ENCODE measurements at places on chromosomes 4 and X.

DNA sequence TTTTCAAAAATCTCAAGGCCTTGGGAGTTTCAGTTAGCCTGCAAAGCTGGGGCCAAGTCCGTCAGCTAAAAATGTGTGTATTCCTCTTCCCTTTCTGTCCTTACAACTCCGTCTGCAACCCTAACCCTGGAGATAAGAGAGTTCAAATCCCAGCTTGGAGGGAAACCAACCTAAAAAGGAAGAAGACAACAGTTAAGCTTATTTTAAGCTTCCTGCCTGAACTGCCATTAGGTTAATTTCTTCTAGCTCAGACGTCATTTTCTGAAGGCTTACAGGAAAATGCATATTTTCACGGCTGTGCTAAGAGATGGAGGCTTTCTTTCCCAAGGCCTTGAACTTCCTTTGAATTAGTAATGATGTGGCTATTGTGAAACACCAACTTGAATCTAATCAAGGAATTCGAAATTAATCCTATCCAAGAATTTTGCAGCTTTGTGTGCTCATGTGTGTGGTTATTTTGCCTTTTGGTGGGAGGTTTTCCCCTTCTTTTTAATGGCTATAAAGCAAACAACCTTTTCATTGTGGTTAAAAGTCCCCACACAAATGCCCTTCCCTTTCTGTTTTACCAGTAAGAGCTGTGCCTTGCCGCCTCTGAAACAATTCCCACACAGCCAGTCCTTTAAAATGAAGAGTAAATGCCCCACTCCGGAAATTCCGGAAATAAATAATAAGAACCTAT lies 103.5 kb downstream of the IRF2 start:
- DNase-seq, result no peak

- no peak for DNase-seq
Observed at GRCh38 chr4:6900181-6900812, 9.3 kb upstream of the TBC1D14 start.

DNA sequence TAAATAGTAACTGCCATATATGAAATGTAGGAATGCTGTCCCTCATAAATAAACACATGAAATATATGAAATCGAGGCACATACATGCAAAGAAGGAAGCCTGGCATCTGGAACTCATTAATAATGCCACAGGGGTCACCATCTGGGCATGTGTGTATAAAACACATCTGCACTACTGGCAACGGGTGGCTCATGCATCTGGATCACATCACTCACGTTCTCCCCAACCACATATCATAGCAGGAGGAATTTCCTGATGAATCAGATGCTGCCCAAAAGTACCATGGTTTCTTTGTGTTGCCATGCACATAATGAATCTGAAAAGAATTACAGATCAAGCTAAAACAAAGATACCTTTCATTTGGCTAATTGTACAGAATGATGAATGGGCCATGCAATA lies 28.6 kb downstream of the RNF175 start:
- no peak for DNase-seq

GRCh38 chr4:176653401-176654220 lies 139.1 kb downstream of the VEGFC start:
- DNase-seq, result no peak

DNA sequence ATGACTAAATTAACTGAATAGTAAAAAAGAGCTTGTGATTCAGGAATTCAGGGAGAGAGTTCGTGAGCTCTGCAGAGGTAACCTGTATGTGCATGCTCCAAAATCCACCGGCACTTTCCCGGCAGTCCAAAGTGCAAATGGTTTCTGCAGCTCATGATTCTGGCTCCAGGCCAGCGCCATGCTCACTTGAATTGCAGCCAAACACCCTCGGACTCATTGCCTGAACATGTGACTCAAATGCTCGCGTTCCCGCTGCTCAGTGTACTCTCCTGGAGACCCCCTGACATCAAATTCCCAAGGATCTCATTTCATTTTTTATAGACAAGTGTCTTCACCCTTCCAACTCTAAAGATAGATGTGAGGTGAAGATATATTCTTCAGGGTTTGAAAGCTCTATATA lies 44.1 kb upstream of the SH3RF1 start:
- no peak for DNase-seq

DNA sequence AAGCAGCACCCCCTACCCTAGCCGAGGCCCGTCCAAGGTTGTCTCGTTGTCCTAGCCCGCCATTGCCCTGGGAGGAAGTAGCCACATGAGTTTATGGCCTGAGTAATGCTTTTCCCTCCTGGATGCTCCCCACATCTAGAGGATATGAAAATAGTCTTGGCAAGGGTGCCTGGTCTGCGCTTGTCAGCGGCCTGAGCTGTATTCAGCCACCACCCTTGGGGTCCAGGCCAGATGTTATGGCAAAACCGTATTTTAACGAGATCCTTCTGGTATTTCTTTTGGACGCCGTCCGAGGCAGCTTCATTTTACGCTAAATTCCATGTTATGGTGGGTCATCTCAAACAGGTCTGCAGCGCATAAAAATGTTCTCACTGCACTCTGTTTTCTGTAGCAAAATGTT lies 89.3 kb downstream of the GPR143 start:
- DNase-seq, result no peak

Data from effector memory CD8-positive, alpha-beta T cell (primary cell).